ENCODE measurements at places on chromosomes 16 and 17. TPM values are rescaled to one million over a fixed set of nuclear protein-coding genes. Genes with fewer than 3 reads are reported as not detected.

The SLC38A8 gene
- total RNA-seq, result not detected

The IQCK gene
- 13.2 TPM for total RNA-seq

The NME3 gene
- 32.0 TPM for total RNA-seq

The ETV4 gene
- 32.2 TPM for total RNA-seq

The SHBG gene
- total RNA-seq, result not detected

The C17orf107 gene
- 1.0 TPM for total RNA-seq

The TEKT5 gene
- not detected for total RNA-seq

The CCL17 gene
- not detected for total RNA-seq

The DCTN5 gene
- 80.8 TPM for total RNA-seq

The ASGR1 gene
- total RNA-seq, result 14.0 TPM

The MIS12 gene
- 18.6 TPM for total RNA-seq

The COX6A2 gene
- not detected for total RNA-seq

The MYH3 gene
- 0.78 TPM for total RNA-seq

The CHCT1 gene
- not detected for total RNA-seq

The SPIRE2 gene
- total RNA-seq, result 3.1 TPM

The KRTAP16-1 gene
- total RNA-seq, result not detected

The SP6 gene
- total RNA-seq, result 1.3 TPM

The LRRC36 gene
- 2.4 TPM for total RNA-seq

The ABCC12 gene
- total RNA-seq, result not detected

The ENPP7 gene
- total RNA-seq, result not detected

The GPRC5C gene
- total RNA-seq, result not detected

The C16orf96 gene
- total RNA-seq, result not detected

The AURKB gene
- total RNA-seq, result 104 TPM

The HOXB3 gene
- 56.6 TPM for total RNA-seq

The ARHGDIG gene
- 0.93 TPM for total RNA-seq

The DYNLRB2 gene
- not detected for total RNA-seq

The MT1M gene
- 1.8 TPM for total RNA-seq

The ITGAD gene
- not detected for total RNA-seq

The FBXW10B gene
- total RNA-seq, result 2.5 TPM

The LLGL2 gene
- total RNA-seq, result 5.4 TPM

The FNDC8 gene
- total RNA-seq, result not detected

The TP53TG3 gene
- total RNA-seq, result not detected

The CDK3 gene
- total RNA-seq, result 6.2 TPM

The KRTAP4-16 gene
- total RNA-seq, result not detected

The KCNAB3 gene
- 2.4 TPM for total RNA-seq

The PIPOX gene
- 2.2 TPM for total RNA-seq

The DHRS11 gene
- total RNA-seq, result 11.3 TPM

The CTRB1 gene
- not detected for total RNA-seq

The AFMID gene
- total RNA-seq, result 46.3 TPM

The SKAP1 gene
- 0.51 TPM for total RNA-seq

The CEP112 gene
- 21.3 TPM for total RNA-seq

The SPATA32 gene
- total RNA-seq, result not detected

The SMTNL2 gene
- not detected for total RNA-seq
